Renal cortical epithelial cell (primary cell): ENCODE measurements at places on chromosomes 5 and 9. TPM values are rescaled to one million over a fixed set of nuclear protein-coding genes. Genes with fewer than 3 reads are reported as not detected.

STC2 gene
- total RNA-seq: 15.1 and 41.0 TPM in 2 replicates

CCL27 gene
- total RNA-seq: not detected in 2 replicates

ENTR1 gene
- total RNA-seq: 30.4 and 54.5 TPM in 2 replicates

DNA sequence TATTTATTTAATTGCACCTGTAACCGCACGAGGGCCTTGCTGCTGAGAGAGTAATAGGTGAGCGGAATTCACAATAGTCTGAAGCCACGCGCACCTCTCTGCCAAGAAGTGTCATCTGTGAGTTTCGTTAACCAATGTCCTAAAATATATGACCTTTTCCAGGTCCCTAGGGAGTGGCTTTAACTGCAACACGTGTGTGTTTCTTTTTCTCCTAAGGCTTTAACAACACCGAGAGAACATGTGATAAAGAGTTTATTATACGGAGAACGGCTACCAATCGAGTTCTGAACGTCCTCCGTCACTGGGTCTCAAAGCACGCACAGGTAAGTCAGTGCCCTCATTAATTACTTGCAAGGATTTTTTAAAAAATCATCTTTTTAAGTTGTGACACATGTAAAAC, 53.2 kb upstream of the CKMT2 start:
- no peak for DNase-seq

DNA sequence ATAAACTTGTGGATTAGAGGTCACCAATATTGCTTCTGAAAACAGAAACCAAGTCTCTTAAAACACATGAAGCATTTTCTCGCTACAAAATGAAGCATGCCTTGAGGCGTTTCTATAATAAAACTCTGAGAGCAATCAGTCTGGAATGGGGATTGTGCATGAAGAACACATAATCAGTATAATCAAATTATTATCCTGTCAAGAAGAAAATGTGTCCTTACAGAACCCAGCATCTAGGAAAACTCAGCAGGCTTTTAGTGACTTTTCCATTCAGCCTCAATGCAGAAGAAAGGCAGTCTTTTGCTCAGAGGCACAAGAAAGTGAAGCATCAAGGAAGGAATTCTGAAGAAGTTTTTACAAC, 121.9 kb downstream of the CDH18 start:
- DNase-seq: peak; percentile 50

GRCh38 chr5:32984851-32985610, 273.9 kb downstream of the NPR3 start:
- DNase-seq: no peak

GRCh38 chr5:54162184-54162583, 148.2 kb downstream of the ARL15 start:
- DNase-seq: no peak

DNA sequence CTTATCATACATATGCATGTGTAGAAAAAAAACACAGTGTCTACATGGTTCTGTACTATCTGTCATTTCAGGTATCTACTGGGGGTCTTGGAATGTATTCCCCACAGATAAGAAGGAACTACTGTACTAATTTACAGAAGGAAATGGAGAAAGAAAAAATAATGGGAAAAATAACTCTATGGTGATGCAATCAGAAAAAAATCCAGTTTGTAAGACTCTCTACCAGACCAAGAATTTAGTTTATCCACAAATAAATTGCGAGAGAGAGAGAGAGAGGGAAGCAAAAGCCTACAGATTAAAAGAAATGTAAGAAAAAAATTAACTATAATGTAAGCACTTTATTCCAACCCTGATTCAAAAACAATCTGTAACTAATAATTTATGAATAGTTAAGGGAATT, 708.6 kb upstream of the ZNF608 start:
- no peak for DNase-seq

DNA sequence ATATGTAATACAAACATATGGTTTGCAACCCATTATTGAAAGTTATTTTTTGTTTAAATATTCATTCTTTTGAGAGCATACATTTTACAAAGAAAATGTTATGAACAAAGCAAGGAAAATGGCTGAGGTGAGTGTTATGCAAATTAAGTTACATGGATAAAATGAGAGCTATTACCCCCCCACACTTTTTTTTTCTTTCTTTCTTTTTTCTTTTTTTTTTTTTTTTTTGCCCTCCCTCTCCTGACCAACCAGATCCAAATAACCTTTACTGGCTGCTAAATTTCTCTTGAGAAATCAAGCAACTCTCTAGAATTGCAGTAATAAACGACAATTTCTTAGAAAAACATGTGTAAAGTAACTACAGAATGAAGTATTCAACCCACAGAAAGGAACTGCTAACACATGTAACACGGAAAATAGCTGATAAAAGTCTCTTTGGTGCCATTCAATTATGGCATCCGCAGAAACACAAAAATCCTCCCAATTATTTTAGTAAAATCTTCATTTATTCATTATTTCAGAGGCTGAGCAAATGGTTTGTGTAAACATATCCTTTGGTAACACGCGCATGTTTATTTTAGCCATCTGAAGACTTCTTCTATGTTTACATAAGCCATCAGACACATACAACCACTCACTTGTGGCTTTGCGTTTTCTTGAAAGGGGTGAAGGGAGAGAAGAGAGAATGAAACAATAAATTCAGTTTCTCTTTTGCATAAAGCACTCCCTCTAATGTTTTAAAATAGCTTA, 216.1 kb downstream of the NFIB start:
- no peak for DNase-seq
